Amniotic stem cell (primary cell): ENCODE measurements at places on chromosomes 3 and 15.

DNA sequence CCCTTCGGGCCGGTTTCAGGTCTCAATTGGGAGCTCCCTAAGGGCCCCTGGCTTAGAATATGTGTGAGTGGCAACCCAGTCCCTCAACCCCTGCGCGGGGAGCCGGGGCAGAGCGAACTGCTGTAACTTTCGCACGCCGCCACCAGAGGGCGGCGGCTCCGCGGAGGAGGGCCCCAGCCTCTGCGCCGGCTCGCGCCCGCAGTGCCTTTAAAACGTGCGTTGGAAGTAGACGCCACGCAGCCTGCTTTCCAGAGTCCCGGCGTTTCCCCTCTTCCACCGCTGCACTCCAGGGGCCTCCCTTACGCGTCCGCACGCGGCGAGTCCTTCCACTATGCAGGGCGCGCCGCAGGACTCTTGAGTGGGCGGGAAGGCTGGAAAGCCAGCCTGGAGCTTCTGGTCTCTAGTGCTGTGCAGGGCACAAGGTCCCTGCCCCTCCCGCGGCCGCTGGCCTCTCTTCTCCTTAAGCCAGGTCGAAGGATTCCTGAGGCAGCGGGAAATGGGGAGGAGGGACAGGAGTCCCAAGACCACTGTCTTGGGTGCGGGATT lies 23.7 kb upstream of the RNU6-1 start:
- DNase-seq, result peak; percentile 43

GRCh38 chr15:63402498-63403253 lies 21.0 kb upstream of the CA12 start:
- DNase-seq, result no peak

DNA sequence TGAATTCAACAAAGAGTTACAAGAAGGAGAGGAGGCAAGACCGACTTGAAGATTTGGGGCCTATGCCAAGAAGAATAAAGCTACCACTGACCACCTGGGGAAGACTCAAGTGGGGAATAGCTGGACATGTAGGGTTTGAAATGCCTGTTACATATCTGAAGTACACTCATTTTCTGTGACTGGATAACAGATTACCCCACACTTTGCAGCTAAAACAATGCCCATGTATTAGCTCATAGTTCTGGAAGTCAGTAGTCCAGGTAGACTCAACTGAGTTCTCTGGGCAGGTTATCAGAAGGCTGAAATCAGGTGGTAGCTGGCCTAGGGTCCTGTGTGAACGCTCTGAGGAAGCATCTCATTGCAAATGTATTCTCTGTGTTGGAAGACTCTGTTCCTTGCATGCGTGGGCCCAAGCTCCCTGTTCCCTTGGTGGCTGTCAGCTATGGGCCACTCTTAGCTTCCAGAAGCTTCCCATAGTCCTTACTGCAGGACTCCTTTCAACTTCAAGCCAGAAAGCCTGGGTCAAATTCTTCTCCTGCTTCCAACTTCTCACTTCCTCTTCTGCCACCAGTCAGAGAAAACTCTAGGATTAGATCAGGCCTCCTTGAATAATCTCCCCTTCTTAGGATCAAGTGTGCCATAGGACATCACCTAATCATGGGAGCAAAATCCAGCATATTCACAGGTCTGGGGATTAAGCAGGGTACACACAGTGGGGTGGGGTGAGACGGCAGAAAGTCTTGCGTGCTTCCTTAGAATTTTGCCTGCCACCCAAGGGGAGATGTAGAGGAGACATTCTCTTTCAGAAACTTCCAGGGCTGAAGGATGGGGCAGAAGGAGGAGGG lies 187.8 kb downstream of the SHQ1 start:
- no peak for DNase-seq

DNA sequence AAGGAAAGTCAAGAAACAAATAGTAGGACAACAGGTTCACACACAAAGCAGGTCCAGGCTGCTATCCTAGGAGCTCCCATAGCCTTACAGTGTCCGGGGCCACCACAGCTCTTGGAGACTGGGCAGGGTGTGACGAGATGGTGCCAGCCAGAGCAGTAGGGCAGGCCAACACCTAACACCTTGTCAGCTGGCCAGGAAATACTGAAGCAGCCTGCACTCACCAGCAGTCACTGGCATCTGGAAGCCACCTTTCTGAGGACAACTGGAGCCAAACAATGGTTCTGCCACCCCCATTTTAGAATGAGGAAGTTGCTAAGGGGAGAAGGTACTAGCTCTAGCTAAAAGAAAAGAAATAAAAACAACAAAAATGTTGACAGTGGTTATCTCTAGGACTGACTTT lies 47.2 kb downstream of the CCDC12 start:
- no peak for DNase-seq

DNA sequence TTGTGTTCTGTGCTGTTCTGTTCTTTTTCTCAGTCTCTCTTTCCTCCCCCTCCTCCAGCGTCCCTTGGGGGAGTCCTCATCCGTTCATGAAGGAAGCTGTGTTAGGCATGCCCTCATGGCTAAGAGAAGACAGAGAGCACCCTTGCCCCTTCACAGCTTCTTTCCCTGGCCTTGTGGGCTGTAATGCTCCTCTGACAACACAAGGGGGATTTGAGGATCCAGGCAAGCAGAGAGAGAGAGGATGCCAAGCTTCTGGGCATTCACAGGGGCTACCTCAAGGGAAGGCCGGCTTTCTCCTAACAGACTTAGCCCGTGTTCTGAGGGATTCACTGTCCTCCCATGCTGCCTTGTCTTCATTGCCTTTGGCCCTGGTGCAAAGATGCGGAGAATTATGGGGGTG lies 389.5 kb downstream of the LRTM1 start:
- no peak for DNase-seq

DNA sequence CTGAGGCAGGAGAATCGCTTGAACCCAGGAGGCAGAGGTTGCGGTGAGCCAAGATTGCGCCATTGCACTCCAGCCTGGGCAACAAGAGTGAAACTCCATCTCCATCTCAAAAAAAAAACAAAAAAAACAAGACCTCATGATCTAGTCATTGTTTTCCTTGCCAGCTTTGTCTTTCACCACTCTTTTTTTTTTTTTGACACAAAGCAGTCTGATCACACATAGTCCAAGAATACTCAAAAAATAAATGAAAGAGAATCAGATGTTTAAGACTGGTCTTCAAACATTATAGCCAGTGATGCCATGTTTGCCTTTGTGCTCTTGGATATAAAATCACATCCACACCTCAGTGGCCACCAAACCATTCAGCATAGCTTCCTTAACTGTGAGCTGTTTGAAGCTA lies 5.8 kb upstream of the ADAM10 start:
- DNase-seq, result no peak

GRCh38 chr3:183594636-183595035 lies 39.1 kb upstream of the KLHL6 start:
- DNase-seq, result no peak

GRCh38 chr3:36525115-36525801 lies 145.0 kb downstream of the STAC start:
- DNase-seq, result no peak

DNA sequence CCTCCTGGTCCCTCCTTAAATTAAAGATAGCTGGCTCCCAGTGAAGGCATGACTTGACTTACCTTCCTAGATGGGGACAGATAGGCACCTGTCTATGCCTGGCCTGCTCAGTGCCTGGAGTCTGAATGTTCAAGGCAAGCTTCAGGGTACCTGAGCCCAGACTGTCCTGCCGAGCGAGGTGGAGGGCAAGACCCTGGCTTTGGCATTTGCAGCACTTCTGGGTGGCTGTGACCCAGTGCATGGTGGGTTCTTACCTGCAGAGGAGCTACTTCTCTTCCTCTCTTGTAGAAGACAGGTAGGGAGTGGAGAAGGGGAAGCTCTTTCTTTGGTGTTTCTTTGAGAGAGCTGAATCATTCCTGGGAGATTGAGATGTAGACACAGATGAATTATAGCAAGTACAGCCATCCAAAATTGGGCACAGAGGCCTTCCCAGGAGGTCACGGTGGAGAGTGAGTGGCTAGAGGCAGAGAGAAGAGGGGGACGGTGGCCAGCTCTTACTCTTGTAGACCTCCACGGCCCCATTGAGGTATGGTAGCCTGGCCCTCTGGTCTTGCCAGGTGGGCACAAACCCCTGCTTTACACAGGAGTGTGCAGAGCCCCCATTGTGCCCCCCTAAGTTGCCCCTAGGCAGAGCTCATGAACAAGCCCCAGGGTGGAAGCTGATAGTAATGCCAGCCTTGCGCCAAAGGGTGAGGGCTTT lies 402.5 kb upstream of the TPM1 start:
- no peak for DNase-seq

- peak; percentile 45 for DNase-seq
Observed at GRCh38 chr3:182980204-182981037, at the start of gene DCUN1D1. TSS of gene DCUN1D1 (minus strand) at chr3:182980538. CDS start at chr3:182980489, 49 bp downstream.

- DNase-seq, result no peak
Observed at GRCh38 chr3:66407611-66408218, 93.1 kb downstream of the LRIG1 start.

DNA sequence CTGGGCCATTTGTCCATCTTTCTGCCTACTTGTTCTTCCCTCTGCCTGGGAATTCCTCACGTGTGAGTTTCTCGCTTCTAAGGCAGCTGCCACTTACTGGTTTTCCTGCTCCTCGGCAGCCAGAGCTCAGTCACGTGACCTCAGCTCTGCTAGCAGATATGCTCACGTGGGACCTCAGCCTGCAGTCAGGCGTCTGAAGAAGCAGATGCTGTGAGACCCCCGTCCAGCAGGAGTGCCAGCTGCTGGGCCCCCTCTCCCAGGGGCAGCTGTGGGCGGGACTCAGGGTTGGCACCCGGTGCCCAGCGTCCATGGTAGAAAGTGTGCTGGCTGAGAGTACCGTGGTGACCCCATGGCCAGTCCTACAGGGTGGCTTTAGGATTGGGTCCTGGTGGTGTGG lies 161.3 kb upstream of the TLE3 start:
- no peak for DNase-seq
